ENCODE measurements at places on chromosomes 1 and 21. TPM values are rescaled to one million over a fixed set of nuclear protein-coding genes. Genes with fewer than 3 reads are reported as not detected.

DNA sequence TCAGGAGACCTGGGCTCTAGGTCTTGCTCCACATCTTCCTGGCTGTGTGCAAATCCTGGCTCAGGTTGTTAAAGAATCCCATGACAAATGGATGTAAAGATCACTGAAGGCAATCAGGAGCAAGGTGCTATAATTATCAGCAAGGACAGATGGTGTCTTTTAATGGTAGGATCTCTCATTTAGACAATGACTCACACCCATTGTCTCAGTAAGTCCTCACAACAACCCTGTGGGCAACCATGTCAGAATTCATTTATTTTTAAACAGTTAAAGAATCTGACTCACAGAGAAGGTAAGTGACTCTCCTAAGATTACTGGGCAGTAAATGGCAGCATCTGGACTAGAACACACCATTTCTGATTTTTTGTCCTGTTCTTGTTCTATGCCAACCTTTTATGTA lies 32.8 kb downstream of the RNASEL start:
- DNase-seq = no peak
- H3K36me3 ChIP-seq = no peaks in the 10 kb centered on the region
- H3K27me3 ChIP-seq = no peaks in the 10 kb centered on the region

GRCh38 chr1:112298558-112298957 lies 97.5 kb upstream of the CTTNBP2NL start:
- H3K4me1 ChIP-seq = no peaks in the 10 kb centered on the region
- no peak overlapping the region for H3K27ac ChIP-seq
- H3K4me3 ChIP-seq = no peak overlapping the region
- no peaks in the 10 kb centered on the region for H3K36me3 ChIP-seq

DNA sequence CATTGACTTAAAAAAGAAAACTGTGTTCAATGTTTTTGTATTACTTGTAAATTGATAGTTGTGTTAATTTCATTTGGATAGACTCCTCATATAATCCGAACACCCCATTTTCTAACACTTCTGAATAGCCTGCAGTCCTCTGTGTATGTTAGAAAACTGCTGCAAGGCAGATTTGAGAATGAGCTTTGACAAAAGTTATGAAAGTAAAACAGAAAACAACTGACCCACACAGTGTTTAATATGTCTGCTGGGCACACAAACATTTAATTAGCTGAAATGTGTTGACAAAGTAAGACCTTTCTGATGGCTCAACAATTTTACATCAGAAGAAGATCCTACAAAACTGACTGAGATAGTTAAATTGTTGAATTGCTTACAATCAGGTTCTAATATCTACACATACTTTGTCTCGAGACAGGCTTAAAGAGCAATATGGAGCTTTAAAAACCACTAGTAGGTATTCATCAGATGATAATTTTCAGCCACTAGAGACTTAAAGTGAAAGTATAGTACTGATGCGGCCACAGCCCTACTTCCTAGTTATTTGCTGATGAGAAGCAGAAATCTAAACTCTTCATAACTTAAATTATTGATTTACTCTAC lies 40.0 kb upstream of the PRMT6 start:
- DNase-seq = no peak
- H3K27me3 ChIP-seq = no peaks in the 10 kb centered on the region
- no peaks in the 10 kb centered on the region for H3K4me1 ChIP-seq
- H3K4me3 ChIP-seq = no peak overlapping the region

GRCh38 chr1:39404876-39405275 lies 86.6 kb upstream of the BMP8A start:
- H3K36me3 ChIP-seq = no peaks in the 10 kb centered on the region
- H3K4me1 ChIP-seq = peaks cover under 1% of the 10 kb centered on the region
- H3K4me3 ChIP-seq = no peak overlapping the region
- no peak overlapping the region for H3K27ac ChIP-seq
- H3K27me3 ChIP-seq = no peaks in the 10 kb centered on the region

The LCE2A gene
- not detected for total RNA-seq

The MAP1LC3C gene
- total RNA-seq = 10.8 TPM

The TLCD4 gene
- 5.9 TPM for total RNA-seq

The TRIM45 gene
- total RNA-seq = 1.1 TPM

DNA sequence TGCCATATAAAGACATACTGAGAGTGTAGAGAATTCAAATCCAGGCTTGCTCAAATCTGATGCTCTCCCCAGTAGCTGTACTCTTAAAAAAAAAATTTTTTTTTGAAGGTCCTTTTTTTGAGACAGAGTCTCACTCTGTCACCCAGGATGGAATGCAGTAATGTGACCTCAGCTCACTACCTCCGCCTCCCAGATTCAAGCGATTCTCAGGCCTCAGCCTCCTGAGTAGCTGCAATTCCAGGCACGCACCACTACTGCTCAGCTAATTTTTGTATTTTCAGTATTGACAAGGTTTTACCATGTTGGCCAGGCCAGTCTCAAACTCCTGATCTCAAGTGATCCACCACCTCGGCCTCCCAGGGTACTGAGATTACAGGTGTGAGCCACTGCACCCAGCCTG lies 28.7 kb downstream of the STYXL2 start:
- H3K36me3 ChIP-seq = no peaks in the 10 kb centered on the region
- no peak overlapping the region for H3K27ac ChIP-seq
- H3K4me1 ChIP-seq = no peaks in the 10 kb centered on the region
- no peaks in the 10 kb centered on the region for H3K27me3 ChIP-seq

- DNase-seq = no peak
- no peak overlapping the region for H3K4me3 ChIP-seq
- no peaks in the 10 kb centered on the region for H3K36me3 ChIP-seq
These were observed 17.8 kb downstream of the GNG4 start for GRCh38 chr1:235631816-235632215.

- no peak overlapping the region for H3K4me3 ChIP-seq
- no peaks in the 10 kb centered on the region for H3K27me3 ChIP-seq
- DNase-seq = no peak
- H3K27ac ChIP-seq = no peak overlapping the region
These were observed 163.3 kb downstream of the NRIP1 start for GRCh38 chr21:14901482-14901958.

The FAM163A gene
- total RNA-seq = not detected

- no peaks in the 10 kb centered on the region for H3K27me3 ChIP-seq
- no peaks in the 10 kb centered on the region for H3K4me1 ChIP-seq
- no peak overlapping the region for H3K4me3 ChIP-seq
- H3K27ac ChIP-seq = no peak overlapping the region
These were observed 38.7 kb upstream of the EFHD2 start for GRCh38 chr1:15370781-15371520.

The C1orf115 gene
- total RNA-seq = 44.6 TPM

DNA sequence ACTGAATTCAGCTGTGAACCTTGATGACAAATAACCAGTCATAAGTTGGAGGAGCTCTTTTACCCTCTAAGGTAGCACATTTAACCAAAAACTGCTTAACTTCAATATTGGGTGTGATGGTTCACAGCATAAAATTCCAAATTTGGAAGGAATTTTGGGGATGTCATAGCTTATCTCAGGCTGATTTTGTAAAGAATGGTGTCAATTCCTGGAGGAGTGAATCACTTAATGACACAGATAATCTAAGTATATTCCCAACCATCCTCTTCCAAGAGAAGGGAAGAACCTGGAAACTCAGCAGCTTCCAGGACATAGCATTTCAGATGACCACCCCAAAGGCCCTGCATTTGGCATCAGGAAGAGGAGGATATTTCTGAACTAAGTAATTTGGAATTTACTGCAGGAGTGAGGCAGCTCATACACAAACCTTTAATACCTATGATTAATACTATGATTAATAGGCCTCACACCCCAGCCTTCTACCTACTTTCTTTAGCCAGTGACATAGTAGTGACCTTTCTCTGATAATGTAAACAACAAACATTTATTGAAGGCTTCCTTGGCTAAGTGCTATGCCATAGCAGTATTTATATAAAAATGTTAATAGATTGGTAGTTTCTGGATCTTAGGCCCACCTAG lies 14.5 kb downstream of the GLUL start:
- H3K4me3 ChIP-seq = no peak overlapping the region
- no peak overlapping the region for H3K27ac ChIP-seq
- no peak for DNase-seq

DNA sequence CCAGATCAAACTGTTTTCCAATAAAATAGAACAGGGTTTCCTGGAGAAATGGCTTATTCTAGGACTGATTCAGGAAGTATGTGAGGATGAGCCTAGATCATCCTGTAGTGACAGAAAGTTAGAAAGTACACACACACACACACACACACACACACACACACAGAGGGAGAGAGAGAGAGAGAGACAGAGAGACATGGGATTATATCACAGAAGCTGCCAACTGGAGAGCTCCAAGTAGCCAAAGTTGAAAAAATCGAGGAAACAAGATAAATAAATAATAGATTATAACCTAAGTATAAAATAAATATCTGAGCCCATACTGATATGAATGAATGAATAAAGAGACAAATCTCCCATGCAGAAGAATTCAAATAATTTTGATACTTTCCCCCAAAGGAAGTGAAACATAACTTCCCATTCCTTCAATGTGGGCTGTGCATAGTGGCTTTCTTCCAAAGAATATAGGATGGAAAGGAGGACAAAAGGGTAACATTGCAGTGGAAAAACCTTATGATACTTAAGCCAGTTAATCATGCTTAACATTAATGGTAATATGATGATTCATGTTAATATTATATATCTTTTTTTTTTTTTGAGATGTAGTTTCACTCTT lies 171.6 kb downstream of the NTPCR start:
- H3K36me3 ChIP-seq = no peaks in the 10 kb centered on the region
- H3K4me1 ChIP-seq = no peaks in the 10 kb centered on the region
- no peak for DNase-seq
- no peak overlapping the region for H3K4me3 ChIP-seq

DNA sequence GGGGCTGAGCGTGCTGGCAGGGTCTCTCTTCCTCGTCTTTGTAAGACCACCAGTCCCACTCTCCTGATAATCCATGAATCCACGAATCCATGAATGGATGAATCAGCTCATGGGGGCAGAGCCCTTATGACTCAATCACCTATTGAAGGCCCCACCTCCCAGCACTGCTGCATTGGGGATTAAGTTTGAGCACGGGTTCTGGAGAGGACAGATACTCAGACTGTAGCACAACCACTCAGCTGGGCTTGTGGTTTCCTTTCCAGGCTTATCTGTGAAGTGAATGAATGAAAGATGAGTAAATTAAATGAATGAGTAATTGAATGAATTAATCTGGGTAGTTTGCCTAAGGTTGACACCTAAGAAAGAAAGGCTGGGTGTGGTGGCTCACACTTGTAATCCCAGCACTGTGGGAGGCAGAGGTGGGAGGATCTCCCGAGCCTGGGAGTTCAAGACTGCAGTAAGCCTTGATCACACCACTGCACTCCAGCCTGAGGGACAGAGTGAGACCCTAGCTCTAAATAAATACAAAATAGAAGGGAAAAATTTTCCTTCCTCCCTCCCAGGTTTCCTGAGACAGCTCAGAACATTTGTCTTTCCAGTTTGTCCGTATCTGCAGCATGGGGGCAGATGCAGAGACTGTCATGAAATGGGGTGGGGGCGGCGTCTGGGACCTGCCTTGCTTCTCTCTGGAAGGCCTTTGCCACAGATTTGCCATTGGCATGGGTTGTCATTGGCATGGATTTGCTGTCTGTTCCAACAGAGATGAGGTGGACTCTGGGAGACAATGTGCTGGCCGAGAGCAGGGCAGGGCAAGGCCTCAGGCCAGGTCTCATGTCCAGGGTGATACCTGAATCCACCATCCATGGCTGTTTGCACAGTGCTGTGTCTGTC lies 187.7 kb upstream of the C1orf174 start:
- no peaks in the 10 kb centered on the region for H3K36me3 ChIP-seq
- H3K4me1 ChIP-seq = no peaks in the 10 kb centered on the region
- DNase-seq = no peak
- no peaks in the 10 kb centered on the region for H3K27me3 ChIP-seq

DNA sequence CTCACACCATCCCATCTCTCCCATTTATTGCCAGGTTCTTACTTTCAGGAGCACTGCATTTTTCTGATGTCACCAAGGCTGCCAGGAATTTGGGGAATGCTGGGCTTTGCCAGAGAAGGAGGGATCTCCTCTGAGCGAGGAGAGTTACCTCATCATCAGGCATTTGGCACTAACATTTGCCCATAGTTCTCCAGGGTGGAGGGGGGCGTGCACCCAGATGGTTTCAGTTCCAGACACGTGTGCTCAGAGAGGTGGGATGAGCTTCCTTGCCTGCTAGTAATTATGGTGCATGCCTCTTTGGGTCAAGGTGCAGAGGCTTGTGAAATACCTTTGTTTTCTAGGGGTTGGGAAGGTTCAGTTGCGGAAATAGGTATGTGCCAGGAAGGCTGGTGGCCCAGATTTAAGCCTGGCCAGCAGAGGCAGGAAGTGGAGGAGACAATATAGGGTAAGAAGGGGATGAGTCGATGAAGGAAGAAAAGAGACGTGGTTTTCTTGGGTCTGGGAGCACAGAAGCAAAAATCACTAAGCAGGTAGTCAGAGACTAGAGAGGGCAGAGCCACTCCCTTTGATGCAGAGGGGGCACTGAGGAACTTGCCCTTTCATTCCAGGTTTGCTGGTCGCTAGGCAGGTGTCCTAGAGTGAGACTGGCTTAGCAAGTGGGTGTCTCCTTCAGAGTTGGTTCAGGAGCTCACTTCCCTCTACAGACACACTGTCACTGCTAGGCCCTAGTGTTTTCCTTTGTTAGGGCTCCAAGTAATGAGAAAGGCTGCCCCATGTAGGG lies 7.2 kb downstream of the TUFT1 start:
- no peaks in the 10 kb centered on the region for H3K36me3 ChIP-seq
- no peaks in the 10 kb centered on the region for H3K27me3 ChIP-seq
- peak overlapping the region; percentile 86 for H3K27ac ChIP-seq
- peak overlapping the region; percentile 21 for H3K4me3 ChIP-seq
- peak; percentile 93 for DNase-seq
- H3K4me1 ChIP-seq = no peaks in the 10 kb centered on the region

GRCh38 chr1:20885121-20885520 lies 98.0 kb upstream of the HP1BP3 start:
- no peaks in the 10 kb centered on the region for H3K36me3 ChIP-seq
- H3K4me1 ChIP-seq = no peaks in the 10 kb centered on the region
- H3K27ac ChIP-seq = no peak overlapping the region
- H3K27me3 ChIP-seq = no peaks in the 10 kb centered on the region
- H3K4me3 ChIP-seq = no peak overlapping the region
- DNase-seq = no peak

The TSPAN2 gene
- total RNA-seq = 9.7 TPM

The ZZZ3 gene
- 41.1 TPM for total RNA-seq

GRCh38 chr1:214427871-214428277 lies 123.5 kb downstream of the PTPN14 start:
- no peaks in the 10 kb centered on the region for H3K36me3 ChIP-seq
- H3K27me3 ChIP-seq = no peaks in the 10 kb centered on the region
- no peak overlapping the region for H3K4me3 ChIP-seq
- DNase-seq = no peak
- H3K4me1 ChIP-seq = no peaks in the 10 kb centered on the region
- H3K27ac ChIP-seq = peak overlapping the region; percentile 20

DNA sequence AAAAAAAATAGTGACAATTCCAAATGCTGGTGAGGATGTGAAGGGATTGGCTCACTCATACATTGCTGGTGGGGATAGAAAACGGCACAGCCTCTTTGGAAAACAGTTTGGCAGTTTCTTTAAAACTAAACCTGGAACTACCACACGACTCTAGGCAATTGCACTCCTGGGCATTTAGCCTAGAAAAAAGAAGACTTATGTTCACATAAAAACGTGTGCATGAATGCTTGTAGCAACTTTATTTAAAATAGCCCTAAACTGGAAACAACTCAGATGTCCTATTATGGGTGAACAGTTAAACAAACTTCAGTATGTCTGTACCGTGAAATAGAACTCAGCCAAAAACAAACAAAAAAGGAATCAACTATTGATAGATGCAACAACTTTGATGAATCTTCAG lies 9.4 kb upstream of the TMEM9 start:
- H3K4me3 ChIP-seq = no peak overlapping the region
- no peak for DNase-seq
- H3K27me3 ChIP-seq = no peaks in the 10 kb centered on the region

The MTX1 gene
- 50.8 TPM for total RNA-seq

The FCRLB gene
- total RNA-seq = 0.15 TPM

Measured in breast epithelium (tissue), 4 donors.